ENCODE measurements at places on chromosomes 7 and 10. TPM values are rescaled to one million over a fixed set of nuclear protein-coding genes. Genes with fewer than 3 reads are reported as not detected.

GRCh38 chr7:92375013-92375412 lies 72.3 kb upstream of the GATAD1 start:
- DNase-seq: no peak
- H3K4me1 ChIP-seq: no peaks in the 10 kb centered on the region
- H3K27ac ChIP-seq: no peak overlapping the region
- peaks cover 8% of the 10 kb centered on the region for H3K36me3 ChIP-seq

The GBF1 gene
- total RNA-seq: 53.3 TPM

- H3K4me1 ChIP-seq: peaks cover 17% of the 10 kb centered on the region
- no peak overlapping the region for H3K4me3 ChIP-seq
- no peaks in the 10 kb centered on the region for H3K36me3 ChIP-seq
- H3K27ac ChIP-seq: no peak overlapping the region
- H3K27me3 ChIP-seq: no peaks in the 10 kb centered on the region
- DNase-seq: no peak
Observed at GRCh38 chr10:102316421-102316820, 71.1 kb downstream of the GBF1 start.

- H3K27ac ChIP-seq: no peak within 1 kb of the TSS
- DNase-seq: no peak
- H3K36me3 ChIP-seq: no peaks in the 10 kb centered on the region
Observed at GRCh38 chr7:122304319-122304975, at the start of gene FEZF1. TSS of gene FEZF1 (minus strand) at chr7:122304750. CDS start at chr7:122304437, 313 bp downstream.

DNA sequence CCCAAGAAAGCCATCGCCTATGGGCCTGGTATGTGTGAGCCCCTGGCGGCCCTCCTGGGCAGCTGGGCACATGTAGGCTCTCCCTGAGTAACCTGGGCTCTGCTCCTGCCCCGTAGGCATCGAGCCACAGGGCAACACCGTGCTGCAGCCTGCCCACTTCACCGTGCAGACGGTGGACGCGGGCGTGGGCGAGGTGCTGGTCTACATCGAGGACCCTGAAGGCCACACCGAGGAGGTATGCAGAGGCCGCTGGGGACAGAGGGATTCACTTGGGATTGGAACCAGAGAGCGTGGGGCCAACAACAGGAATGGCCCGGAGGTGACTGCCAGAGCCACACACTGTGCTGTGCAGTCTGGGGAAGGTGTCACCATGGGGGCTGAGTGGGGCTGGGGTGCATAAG lies 7.3 kb downstream of the FLNC start:
- no peaks in the 10 kb centered on the region for H3K36me3 ChIP-seq
- no peaks in the 10 kb centered on the region for H3K27me3 ChIP-seq
- DNase-seq: no peak
- no peaks in the 10 kb centered on the region for H3K4me1 ChIP-seq
- H3K4me3 ChIP-seq: no peak overlapping the region

- H3K27me3 ChIP-seq: no peaks in the 10 kb centered on the region
- H3K4me1 ChIP-seq: peaks cover 32% of the 10 kb centered on the region
- H3K36me3 ChIP-seq: peaks cover 15% of the 10 kb centered on the region
- peak; percentile 94 for DNase-seq
Observed at GRCh38 chr10:79221110-79222051, 125.9 kb upstream of the PPIF start.

- no peak overlapping the region for H3K4me3 ChIP-seq
- no peak for DNase-seq
- H3K27me3 ChIP-seq: no peaks in the 10 kb centered on the region
- no peaks in the 10 kb centered on the region for H3K36me3 ChIP-seq
Observed at GRCh38 chr7:108418946-108419345, 37.3 kb downstream of the NRCAM start.

GRCh38 chr7:66964411-66964810 lies 31.0 kb downstream of the SBDS start:
- no peak overlapping the region for H3K4me3 ChIP-seq
- no peak for DNase-seq
- H3K27me3 ChIP-seq: no peaks in the 10 kb centered on the region
- no peak overlapping the region for H3K27ac ChIP-seq

Measured in kidney (tissue), 22 donors.